ENCODE measurements at places on chromosomes 2 and 18. TPM values are rescaled to one million over a fixed set of nuclear protein-coding genes. Genes with fewer than 3 reads are reported as not detected.

DNA sequence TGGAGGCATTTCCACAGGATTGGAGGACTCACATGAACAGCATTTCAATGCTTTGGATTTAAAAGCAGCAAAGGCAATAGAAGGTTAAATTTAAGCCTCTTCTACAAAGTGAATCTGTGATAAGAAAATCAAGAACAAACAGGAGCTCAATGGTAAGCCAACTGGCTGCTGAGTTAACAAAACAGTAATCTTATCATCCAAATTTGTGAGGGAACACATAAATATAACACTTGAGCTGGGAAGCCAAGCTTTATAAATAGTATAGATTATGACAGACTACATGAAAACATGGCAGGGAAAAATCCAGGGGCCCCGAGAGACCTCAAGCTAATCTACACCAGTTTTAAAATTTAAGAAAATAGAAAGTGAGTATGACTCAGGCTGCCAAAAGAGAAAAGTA lies 108.5 kb upstream of the PGAP1 start:
- no peaks in the 10 kb centered on the region for H3K4me1 ChIP-seq
- H3K27ac ChIP-seq, result no peak overlapping the region
- no peaks in the 10 kb centered on the region for H3K36me3 ChIP-seq

- DNase-seq, result no peak
- H3K27ac ChIP-seq, result no peak overlapping the region
- no peaks in the 10 kb centered on the region for H3K4me1 ChIP-seq
- H3K36me3 ChIP-seq, result no peaks in the 10 kb centered on the region
- H3K27me3 ChIP-seq, result no peaks in the 10 kb centered on the region
These were observed 41.4 kb upstream of the PARD3B start for GRCh38 chr2:204503869-204504268.

DNA sequence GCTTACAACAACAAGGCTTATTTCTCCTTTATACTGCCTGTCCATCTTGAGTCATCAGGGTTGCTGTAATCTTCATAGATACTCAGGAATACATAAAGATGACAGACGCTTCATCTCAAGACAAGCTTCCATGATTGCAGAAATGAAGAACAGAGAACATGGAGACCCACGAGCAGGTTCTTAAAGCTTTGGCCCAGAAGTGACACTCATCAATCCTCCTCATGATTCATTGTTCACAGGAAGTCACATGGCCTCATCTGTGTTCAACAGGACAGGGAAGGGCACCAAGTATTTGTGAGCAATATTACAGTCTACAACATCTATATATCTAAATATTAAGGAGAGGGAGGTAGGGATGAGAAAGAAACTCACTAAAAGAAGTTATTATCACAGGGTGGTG lies 36.5 kb upstream of the PGAP1 start:
- H3K4me1 ChIP-seq, result peaks cover 19% of the 10 kb centered on the region
- H3K27me3 ChIP-seq, result no peaks in the 10 kb centered on the region
- H3K27ac ChIP-seq, result no peak overlapping the region

DNA sequence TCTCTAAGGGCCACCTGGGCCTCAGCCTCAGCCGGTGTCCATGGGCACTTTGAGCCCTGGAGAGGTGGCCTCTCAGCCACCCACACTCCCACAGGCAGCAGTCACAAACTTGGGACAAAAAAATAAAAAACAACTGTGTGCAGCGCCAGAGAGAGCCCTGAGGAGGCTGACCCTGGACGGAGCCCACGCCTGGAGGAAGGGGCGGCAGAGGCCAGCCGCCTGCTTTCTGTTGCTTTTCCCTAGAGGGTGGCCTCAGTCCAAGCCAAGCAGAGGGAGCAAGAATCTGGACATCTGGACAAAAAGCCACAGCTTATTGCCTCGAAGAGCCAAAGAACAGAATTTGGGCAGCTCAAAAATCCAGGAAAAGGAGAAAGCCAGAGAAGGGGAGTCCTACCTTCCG lies 43.3 kb upstream of the LDLRAD4 start:
- H3K36me3 ChIP-seq, result no peaks in the 10 kb centered on the region
- H3K4me1 ChIP-seq, result peaks cover 11% of the 10 kb centered on the region
- H3K27me3 ChIP-seq, result no peaks in the 10 kb centered on the region
- peak overlapping the region; percentile 58 for H3K27ac ChIP-seq
- H3K4me3 ChIP-seq, result no peak overlapping the region

DNA sequence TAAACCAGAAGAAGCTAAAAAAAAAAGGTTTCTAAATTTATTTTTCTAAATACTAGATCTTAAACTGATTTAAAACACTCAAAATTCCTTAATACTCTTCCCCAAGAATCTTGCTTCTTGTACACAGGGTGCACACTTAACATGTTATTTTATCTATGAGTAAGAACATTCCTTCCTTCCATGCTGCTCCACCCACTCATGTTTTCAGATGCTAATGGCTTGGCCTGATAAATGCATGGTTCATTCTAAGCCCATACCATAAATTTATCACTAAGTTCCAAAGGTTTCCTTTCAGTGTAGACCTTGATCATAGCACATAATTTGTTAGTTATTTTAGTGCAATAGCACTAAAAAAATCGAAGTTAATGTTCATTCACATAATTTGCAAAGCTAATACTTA lies 8.1 kb downstream of the FBXO48 start:
- no peaks in the 10 kb centered on the region for H3K36me3 ChIP-seq
- H3K4me1 ChIP-seq, result peaks cover 6% of the 10 kb centered on the region
- H3K4me3 ChIP-seq, result no peak overlapping the region
- no peaks in the 10 kb centered on the region for H3K27me3 ChIP-seq

The ONECUT2 gene
- 1.7 TPM for total RNA-seq

- no peak for DNase-seq
- no peaks in the 10 kb centered on the region for H3K4me1 ChIP-seq
- H3K36me3 ChIP-seq, result no peaks in the 10 kb centered on the region
- H3K27me3 ChIP-seq, result no peaks in the 10 kb centered on the region
- H3K4me3 ChIP-seq, result no peak overlapping the region
These were observed 131.2 kb downstream of the CBLN2 start for GRCh38 chr18:72412927-72413326.

The RAB27B gene
- 13.1 TPM for total RNA-seq

The DCDC2C gene
- not detected for total RNA-seq

The MCFD2 gene
- 196 TPM for total RNA-seq

The RMDN2 gene
- total RNA-seq, result 16.5 TPM

- no peaks in the 10 kb centered on the region for H3K27me3 ChIP-seq
- no peak overlapping the region for H3K4me3 ChIP-seq
- H3K4me1 ChIP-seq, result peaks cover 66% of the 10 kb centered on the region
- DNase-seq, result no peak
- no peaks in the 10 kb centered on the region for H3K36me3 ChIP-seq
- peak overlapping the region; percentile 97 for H3K27ac ChIP-seq
These were observed 186.9 kb downstream of the ZFP36L2 start for GRCh38 chr2:43039376-43040080.

Measured in hepatocyte (in vitro differentiated cells).